HFFc6 (cell line): ENCODE measurements at places on chromosomes 4 and X. TPM values are rescaled to one million over a fixed set of nuclear protein-coding genes. Genes with fewer than 3 reads are reported as not detected.

DNA sequence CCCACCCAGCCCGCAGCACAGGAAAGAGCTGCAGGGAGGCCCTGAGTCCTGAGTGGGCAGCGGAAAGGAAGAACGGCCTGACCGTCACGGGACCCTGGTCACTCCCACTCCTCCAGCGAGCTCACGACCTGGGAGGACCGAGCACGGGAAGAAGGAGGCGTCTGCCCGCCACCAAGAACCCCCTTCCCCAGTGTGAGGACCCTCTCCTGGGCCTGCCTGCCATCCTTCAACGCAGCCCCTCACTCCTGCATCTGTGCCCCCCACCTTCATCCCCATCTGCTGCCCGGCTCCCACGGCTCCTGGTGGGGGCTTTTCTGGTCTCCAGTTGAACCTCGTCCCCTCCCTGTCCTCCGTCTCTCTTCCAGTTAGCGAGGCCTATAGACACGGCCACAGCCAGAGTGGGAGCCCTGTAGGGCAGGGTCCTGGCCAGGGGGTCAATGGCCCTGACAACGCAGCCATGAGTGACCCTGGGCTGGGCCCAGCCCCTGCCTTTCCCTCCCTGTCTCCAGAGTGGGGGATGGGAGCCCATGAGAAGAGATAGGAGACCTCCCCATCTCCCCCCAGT is 41.3 kb upstream of the MXD4 start:
- DNase-seq: no peak

RNF128 gene
- total RNA-seq: 0.13 and 0.14 TPM in 2 replicates

DNA sequence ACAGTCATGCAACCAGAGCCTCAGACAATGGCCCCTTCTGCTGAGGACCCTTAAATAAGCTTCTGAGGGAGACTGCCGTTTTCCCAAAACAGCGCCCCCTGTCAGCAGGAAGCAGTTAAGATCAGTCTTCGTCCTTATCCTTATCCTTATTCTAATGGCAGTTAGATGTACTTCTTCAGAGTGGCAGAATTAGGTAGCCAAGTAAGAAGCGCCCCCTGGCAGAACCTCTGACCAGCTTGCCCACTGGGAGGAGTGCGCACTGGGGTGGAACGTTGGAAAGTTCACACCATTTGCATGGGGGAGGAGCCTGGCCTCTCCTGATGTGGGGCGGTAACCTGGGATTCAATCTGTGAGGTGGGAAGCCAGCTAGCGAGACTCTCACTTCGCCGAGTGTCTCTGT is 133.6 kb upstream of the QRFPR start:
- DNase-seq: no peak

GRCh38 chrX:30643313-30643821 is 9.9 kb upstream of the GK start:
- DNase-seq: peak; percentile 32

- DNase-seq: peak; percentile 78
Measured at GRCh38 chr4:141329174-141329569, 108.5 kb downstream of the ZNF330 start.

KLB gene
- not detected in 2 replicates for total RNA-seq

KDR gene
- not detected in 2 replicates for total RNA-seq

GRCh38 chrX:132443196-132444135 is 45.4 kb downstream of the MBNL3 start:
- no peak for DNase-seq

BBS12 gene
- 2.1 to 2.6 TPM (median 2.4 TPM) in 3 replicates for total RNA-seq

DNA sequence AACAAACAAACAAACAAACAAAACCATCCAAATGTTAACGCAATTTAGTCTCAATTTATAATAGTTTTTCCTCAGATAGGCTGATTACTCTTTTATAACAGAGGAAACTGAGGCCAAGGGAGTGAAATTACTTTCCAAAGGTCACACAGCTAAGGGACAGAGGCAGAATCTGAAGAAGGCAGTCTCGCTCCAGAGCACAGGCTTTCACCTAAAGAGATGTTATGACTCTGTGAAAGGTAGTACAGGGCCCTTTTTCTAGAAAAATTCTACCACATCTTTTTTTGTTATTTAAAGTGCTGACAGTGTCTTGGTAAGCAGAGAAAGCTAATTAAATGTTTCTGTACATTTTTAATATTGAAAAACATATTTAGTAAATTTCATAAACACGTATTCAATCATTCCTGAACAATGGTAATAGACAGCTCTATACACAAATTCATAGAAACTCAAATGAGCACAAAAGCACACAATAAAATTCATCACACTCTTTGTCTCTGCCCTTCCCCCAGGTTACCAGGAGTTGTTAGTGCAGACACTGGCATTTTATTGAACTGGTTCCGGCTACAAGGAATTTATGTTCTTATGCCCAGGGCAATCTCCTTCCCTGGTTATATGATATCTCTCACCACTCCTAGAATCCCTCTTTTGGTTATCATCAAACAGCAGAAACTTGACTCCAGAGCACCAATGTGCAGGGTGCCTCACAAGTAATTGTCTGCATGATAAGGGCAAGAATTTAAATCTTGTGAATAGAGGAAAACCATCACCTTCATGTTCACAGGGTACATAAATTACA is 7.7 kb upstream of the APBB2 start:
- no peak for DNase-seq

RTL3 gene
- total RNA-seq: 0.43 to 0.73 TPM (median 0.53 TPM) in 3 replicates
